ENCODE measurements at places on chromosomes 2 and 18.
A peak's percentile ranks its signal among the peaks of the same experiment; 100 is the strongest.

- DNase-seq, result no peak
Measured at GRCh38 chr18:22564036-22564435, 146.3 kb upstream of the CTAGE1 start.

- DNase-seq, result no peak
Measured at GRCh38 chr2:30341500-30342267, 105.4 kb upstream of the LCLAT1 start.

DNA sequence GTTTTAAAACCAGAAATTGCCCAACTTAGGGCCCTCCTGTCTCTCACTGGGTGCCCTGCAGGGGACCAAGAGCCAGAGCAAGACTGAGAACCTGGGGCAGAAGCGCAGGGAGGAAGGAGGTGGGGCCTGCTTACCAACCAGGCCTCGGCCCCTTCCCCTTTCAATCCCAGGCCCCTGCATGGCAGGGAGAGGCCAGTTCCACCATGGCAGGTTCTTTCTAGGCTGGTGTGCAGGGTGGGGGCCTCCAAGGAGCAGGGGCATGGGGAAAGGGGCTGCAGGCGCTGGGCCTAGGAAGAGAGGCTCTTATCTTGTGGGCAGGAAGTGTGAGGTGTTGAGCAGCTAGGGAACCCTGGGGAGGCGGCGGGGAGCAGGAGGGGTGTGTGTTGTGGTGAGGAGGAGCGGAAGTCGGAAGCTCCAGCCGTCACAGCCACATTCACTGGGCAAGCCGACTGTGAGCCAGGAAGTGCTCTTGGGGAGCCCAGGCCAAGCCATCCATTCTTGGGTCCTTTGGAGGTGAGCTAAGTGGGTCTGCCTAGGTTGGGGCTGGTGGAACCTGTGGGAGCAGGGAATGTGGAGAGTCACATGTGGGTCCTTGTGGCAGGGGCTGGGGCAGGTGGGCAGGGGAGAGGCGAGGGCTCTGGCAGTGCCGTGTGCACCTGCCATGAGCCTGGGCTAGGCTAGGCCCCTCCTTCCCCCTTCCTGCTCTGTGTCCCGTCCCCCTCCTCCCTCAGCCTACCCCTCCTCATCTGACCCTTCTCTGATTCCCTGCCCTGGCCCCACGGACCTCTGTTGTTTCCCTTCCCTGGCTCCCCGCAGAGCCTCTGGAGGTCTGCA, at the start of gene PSD4:
PSD4 (plus strand) TSS at position 430 of the 834 bp plus-strand sequence. CDS start 8,486 bp downstream, outside the sequence.
- DNase-seq, result no peak

DNA sequence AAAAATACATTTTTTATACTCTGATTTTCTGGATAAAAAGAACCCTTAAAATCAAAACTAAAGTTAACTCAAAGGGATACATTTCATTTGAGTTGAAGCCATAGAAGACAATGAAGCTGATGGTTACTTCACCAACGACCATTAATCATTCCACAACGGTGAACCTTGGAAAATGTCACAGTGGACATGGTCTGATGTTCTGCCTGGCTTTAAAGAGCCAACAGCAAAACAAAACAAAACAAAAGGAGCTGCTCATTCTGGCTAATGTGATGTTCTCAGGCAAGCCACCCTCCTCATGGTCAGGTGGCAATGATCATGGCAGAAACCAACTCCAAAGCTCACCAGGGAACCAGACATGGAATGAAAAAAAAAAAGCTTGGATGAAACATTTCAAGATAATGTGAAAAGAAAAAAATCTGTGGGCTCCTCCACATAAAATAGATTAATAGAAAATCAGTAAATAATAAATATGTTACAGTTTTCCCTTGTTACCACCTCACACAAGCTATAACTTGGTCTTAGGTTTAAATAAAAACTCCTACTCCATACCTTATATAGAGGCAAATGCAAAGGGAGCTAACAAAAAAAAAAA, 90.1 kb upstream of the SERTAD2 start:
- no peak for DNase-seq

DNA sequence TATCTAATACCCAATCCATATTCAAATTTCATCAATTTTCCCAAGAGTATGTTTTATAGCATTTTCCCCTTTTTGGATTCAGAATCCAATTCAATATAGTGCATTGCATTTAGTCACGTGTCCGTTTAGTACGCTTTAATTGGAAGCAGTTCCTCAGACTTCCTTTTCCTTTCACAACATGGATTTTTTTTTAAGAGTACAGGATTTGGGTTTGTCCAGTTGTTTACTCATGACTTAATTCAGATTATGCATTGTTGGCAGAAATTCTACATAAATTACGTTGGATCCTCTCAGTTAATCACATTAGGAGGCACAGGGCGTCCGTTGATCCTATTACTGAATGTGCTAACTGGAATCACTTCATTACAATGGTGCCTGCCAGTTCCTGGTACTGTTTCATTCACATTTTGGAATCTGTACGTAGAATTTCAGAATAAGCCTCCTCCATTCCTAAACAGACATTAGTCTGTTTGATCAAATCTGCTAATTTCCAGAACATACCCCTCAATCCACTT, 70.0 kb upstream of the ATIC start:
- DNase-seq, result no peak

DNA sequence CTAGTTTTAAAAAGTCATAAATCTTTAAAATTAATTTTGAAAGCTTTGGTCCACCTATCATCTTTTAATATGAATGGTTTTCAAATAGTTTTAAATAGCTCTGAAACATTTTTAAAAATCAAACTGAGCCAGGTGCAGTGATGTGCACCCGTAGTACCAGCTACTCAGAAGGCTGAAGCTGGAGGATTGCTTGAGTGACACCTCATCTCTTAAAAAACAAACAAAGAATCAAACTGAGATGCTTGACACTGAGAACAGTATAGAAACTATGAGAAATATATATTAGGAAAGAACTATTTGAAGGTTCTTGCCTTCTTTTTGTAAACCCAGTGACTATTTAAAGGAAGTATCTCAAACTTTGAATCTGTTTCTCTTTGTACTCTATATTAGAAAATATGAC, 67.4 kb downstream of the BARD1 start:
- DNase-seq, result no peak

- no peak for DNase-seq
Measured at GRCh38 chr2:121372721-121373353, 87.8 kb upstream of the TFCP2L1 start.

GRCh38 chr2:108993095-108993937, 4.3 kb upstream of the EDAR start:
- DNase-seq, result no peak

DNA sequence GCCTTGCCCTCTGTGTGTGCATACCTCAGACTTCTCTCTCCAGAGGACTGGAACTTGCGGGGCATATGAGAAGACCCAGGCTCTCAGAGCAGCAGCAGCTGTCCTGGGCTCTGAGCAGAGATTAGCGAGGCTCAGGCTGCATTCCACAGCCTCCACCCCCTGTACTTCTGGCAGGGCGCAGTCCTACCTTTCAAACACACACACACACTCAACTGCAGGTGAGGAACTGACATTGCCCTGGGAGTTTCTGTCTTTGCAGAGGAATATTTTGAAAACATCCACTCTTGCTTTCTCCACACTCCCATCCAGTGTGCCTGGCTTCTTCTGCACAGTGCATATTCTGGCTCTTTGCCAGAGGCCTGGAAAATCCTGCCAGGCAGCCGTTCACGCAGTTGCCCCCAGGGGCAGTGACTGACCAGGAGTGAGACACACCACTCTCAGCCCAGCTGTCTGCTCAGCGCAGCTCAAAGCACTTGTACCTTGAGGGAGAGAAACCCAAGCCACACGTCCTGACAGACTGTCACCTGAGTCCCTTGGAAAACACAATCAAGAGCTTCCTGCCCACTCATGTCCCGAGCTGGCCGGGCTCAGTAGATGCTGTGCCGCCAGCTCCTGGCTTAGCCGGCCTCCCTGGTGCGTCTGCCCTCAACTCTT, 460.8 kb downstream of the RNF144A start:
- DNase-seq, result peak; percentile 88

- no peak for DNase-seq
Measured at GRCh38 chr2:24577481-24577880, 86.4 kb downstream of the NCOA1 start.

- peak; percentile 82 for DNase-seq
Measured at GRCh38 chr2:100242891-100243619, 79.2 kb downstream of the LONRF2 start.

DNA sequence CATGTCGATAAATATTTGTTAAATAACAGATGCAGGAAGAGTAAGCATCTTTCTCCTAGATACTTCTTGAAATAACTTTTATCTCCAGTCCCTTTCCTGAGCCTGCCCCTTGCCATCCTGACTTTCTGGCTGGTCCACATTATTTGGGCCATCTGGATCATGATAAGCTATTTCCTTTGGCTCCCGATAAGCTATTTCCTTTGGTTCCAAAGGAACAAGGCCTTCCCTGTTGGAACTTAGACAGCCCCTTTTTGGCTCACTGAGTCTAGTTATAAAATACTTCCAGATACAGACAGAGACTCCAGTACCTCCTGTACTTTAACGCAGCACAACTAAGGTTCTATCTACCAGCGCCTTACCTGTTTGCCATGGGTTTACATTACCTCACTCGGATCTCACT, 205.3 kb upstream of the CCDC150 start:
- DNase-seq, result no peak

- DNase-seq, result no peak
Measured at GRCh38 chr18:28922936-28923335, 746.0 kb upstream of the CDH2 start.

- DNase-seq, result no peak
Measured at GRCh38 chr2:179915395-179915992, 54.1 kb upstream of the ZNF385B start.

DNA sequence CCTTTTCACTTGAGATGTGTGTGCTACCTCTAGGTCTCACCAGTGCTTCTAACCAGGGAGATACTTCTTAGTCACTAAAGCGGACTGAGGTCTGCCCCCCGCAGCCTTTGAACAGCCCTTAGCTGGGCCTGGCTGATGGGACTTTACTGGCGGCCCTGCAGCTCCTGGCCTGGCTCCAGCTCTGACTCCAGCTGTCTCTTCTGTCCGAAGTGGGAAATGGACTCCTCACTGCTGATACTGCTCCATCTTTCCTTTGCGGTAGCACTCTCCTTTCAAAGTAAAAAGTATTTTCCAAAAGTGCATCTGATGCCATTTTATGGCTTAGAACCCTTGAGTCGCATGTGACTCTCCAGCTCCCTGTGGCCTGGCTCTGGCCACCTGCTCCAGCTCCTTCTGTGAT, 64.5 kb downstream of the ATP9B start:
- DNase-seq, result no peak

DNA sequence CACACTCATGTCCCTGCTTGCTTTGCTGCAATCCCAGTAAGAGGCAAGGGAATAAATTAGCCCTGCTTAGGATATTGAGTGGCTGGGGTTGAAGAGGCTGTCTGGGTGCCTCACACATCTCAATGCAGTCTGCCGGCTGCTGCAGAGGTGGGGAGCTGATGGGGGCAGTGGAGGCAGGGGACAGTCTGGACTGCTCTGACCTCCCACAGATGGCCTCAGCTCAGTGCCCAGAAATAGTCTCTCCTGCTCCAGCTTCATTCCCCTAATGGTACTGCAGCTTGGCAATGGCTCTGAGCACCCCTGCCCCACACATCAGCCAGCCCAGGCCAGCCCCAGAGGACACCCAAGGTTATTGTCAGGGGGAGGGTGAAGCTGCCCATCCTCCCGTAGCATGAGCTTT, 21.5 kb upstream of the TNS1 start:
- DNase-seq, result no peak

DNA sequence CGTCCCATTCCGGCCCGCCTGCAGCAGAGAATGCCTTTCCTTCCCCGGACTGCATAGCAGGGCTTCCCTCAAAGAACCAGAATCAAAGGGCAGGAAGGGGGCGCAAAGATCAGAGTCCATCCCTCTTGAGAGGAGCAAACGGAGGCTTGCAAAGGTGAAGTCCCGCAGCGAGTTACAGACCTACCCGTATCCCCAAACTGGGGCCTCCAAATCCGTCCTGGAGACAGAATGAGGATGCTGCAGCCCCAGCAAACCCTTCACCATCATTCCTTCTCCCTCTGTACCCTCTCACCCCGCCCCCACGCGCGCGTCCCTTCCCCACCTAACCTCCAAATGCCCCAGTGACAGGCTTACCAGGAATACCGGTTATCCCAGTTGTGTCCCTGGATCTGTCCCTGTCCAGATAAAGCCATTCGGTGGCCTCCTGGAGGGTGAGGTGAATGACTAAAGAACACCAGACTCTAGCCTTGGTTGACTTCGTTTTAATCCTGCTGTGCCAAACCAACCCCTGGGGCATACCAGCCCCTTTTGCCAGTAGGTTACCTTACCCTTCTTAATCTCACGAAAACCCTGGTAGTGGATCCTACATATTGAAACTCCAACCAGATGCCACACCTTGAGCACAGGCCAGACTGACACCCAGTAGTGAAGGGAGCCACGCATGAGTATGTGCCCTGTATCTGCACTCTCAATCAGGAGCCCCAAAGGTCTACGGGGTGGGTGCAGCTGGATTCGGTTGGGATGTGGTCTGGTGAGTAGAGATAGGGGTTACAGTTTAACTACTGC, 961 bp upstream of the SLC40A1 start:
- DNase-seq, result peak; percentile 31

GRCh38 chr2:107340955-107341354, 455.0 kb upstream of the ST6GAL2 start:
- no peak for DNase-seq

- DNase-seq, result no peak
Measured at GRCh38 chr2:232569541-232569940, 19.1 kb downstream of the EIF4E2 start.

GRCh38 chr2:16252891-16253290, 312.5 kb downstream of the MYCN start:
- no peak for DNase-seq

GRCh38 chr2:236984046-236984445, 101.6 kb upstream of the COPS8 start:
- DNase-seq, result no peak

GRCh38 chr2:148649936-148650335, 5.4 kb downstream of the EPC2 start:
- no peak for DNase-seq

- no peak for DNase-seq
Measured at GRCh38 chr2:233258211-233258610, 6.7 kb downstream of the ATG16L1 start.

- DNase-seq, result no peak
Measured at GRCh38 chr2:7861910-7862702, 819.8 kb upstream of the ID2 start.

- DNase-seq, result no peak
Measured at GRCh38 chr18:25144820-25145219, 207.1 kb downstream of the ZNF521 start.

DNA sequence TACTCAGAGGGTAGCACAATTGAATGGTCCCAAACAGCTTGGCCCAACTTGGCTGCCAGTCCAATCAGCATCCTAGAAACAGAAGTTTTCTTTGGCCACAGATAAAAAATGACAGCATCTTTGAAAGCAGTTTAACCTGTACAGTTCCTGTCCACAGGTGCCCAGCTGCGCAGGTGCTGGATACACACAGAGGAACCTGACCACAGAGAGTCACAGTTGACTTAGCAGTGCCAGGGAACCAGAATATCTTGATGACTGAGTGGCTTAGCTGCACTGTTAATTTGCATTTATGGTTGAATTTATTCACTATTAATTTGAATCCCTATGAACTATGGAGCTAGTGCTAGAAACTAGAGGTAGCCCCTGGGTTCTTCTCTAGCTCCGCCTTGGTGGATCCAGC, 93.7 kb downstream of the TPGS2 start:
- DNase-seq, result no peak

- no peak for DNase-seq
Measured at GRCh38 chr2:137348301-137348700, 583.0 kb downstream of the THSD7B start.

Data from SK-N-DZ (cell line).